ENCODE measurements at places on chromosomes 12 and 14. TPM values are rescaled to one million over a fixed set of nuclear protein-coding genes. Genes with fewer than 3 reads are reported as not detected.

NPAS3 gene
- total RNA-seq = 0.51 TPM

CFAP54 gene
- total RNA-seq = 0.12 TPM

RNASE1 gene
- 1.3 TPM for total RNA-seq

OR10P1 gene
- total RNA-seq = not detected
